ENCODE measurements at places on chromosomes 3 and 15.
A peak's percentile ranks its signal among the peaks of the same experiment; 100 is the strongest.

DNA sequence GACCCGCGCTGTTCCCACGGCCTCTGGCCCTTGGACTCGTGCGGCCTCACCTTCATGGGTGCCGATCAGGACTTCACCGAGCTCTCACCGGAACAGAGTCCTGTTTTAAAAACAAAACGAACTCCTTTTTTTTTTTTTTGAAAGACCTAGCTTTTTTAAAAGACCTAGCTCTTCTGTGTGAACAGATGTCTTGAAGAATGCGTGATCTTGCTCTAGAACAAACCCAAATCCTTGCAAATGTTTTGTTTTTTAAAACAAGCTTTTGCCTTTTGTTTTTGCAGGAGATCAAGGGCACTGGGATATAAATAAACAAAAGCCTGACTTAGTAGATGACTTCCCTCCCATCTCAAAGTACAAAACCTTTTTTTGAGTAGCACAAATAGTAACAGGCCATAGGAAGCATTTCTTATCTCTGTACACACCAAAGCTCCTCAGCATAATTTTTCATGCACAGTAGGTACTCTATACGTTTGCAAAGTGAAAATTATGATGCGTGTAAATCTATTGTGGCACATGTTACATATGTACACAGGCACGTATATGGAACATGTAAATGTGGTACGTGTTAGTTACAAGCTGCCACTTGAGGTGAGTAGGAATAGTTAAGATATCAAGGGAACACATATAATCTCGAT, 1.1 kb upstream of the MSL2 start:
- no peak for DNase-seq

DNA sequence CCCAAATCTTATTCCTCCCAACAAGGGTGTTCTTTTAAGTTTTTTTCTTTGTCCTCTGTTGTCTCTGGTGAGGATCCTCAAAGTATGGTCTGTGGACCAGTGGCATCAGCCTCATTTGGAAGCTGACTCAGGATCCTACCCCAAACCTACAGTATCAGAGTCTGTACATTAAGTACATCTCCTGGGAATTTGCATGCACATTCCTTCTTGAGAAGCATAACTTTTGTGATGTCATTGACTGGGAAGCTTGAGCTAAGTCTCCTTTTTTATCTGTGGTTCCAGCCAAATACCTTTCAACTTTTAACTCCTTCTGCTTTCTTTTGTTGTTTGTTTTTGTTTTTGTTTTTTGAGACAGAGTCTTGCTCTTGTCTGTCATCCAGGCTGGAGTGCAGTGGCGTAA, 40.5 kb downstream of the ARMC8 start:
- peak; percentile 5 for DNase-seq

- DNase-seq = peak; percentile 17
Measured at GRCh38 chr3:63977893-63978292, 45.4 kb downstream of the PSMD6 start.

- peak; percentile 13 for DNase-seq
Measured at GRCh38 chr3:76044601-76045600, 259.6 kb upstream of the ZNF717 start.

DNA sequence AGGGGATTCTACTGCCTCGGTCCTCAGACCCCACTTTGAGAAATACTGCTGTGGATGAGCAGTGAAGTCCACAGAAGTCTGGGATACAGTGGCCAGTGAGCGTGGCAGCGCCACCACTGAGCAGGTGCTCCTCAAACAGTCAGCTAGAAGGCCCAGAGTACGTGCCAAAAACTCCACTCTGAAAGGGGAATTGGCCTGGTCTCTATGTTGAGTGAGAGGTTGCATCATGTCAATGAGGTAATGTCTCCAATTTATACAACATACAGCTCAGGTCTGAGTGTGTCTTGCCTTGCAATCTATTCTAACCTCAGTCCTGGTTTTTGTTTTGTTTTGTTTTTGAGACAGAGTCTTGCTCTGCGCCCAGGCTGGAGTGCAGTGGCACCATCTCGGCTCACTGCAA, 53.3 kb upstream of the ETV5 start:
- DNase-seq = no peak

GRCh38 chr15:47725051-47725450, 7.7 kb downstream of the SEMA6D start:
- no peak for DNase-seq
